GM04503 (cell line): ENCODE measurements at places on chromosomes 6 and 20.
A peak's percentile ranks its signal among the peaks of the same experiment; 100 is the strongest.

DNA sequence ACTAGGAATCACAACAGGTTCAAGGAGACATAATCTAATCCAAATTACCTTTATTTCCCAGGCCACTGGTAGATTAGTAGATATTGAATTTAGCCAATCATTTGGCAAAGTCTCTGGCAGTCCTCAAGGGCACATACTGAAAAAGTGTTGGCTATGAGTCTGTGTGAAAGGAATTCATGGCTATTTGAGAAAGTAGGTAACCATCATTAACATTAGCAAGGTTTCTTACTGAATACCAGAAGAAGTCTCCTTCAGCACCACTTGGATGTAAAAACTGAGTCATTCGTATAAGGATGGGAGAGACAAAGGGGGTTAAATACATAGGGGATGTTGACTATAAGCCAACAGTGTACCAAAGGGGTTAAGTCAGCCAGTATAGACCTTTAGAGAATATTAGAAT is 36.7 kb downstream of the AGPAT4 start:
- DNase-seq: no peak

GRCh38 chr6:53943395-53943794 is 148.6 kb downstream of the LRRC1 start:
- no peak for DNase-seq

DNA sequence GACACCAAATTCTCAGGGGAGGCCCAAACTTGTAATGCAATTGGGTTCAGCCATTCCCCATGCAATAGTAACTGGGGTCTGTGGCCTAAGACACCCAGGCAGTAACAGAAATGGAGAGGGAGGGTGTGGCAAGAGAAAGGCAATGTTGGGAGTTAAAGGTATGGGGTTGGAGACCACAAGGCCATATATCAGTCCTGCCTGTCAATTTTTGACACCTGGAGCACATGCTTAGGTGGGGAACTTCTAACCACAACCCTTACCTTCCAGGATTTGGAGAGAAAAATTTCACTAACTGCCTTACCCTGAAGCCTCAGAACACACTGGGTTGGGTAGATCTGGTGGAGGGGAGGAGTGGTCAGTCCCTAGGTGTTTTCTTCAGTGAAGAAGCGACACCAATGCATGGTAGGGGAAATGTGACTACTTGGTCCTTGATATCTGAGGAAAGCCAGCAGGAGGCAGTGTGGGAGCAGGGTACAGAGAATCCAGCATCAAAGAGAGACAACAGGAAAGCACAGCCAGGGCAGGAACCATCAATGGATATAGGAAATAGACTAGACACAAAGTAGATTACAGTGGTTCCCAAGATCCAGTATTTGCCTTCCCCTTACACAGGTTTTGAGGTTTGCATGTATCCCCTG is 6.8 kb upstream of the USP49 start:
- DNase-seq: no peak

- DNase-seq: peak; percentile 19
Observed at GRCh38 chr6:82248273-82248735, 760 bp upstream of the IBTK start.

GRCh38 chr6:12152023-12152970 is 137.9 kb upstream of the EDN1 start:
- no peak for DNase-seq

DNA sequence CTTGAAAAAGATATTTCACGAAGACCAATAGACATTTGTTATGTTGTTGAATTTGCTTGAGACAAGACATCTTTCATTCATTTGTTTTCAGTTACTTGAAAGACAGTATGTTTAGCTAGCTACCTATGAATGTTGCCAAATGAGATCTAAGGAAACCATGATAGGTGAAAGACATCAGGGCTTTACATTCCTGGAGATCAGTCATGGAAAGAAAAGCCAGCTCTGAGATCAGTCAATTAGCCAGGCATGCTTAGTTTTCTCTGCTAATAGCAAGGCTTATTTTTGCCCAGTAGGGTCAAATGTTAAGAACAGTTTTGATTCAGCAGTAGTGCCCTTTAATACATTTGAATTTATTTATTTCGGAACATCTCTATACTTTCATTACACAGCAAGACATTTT is 116.5 kb upstream of the EDN1 start:
- DNase-seq: no peak

GRCh38 chr6:17869010-17869752 is 118.3 kb downstream of the KIF13A start:
- peak; percentile 47 for DNase-seq

- DNase-seq: peak; percentile 81
Observed at GRCh38 chr6:142756215-142756630, 188.8 kb downstream of the HIVEP2 start.

GRCh38 chr20:4067600-4068261 is 52.4 kb upstream of the RNF24 start:
- peak; percentile 67 for DNase-seq

- DNase-seq: no peak
Observed at GRCh38 chr6:126804332-126805064, 314.0 kb upstream of the RSPO3 start.

GRCh38 chr6:166715065-166715464 is 88.0 kb upstream of the RPS6KA2 start:
- no peak for DNase-seq

DNA sequence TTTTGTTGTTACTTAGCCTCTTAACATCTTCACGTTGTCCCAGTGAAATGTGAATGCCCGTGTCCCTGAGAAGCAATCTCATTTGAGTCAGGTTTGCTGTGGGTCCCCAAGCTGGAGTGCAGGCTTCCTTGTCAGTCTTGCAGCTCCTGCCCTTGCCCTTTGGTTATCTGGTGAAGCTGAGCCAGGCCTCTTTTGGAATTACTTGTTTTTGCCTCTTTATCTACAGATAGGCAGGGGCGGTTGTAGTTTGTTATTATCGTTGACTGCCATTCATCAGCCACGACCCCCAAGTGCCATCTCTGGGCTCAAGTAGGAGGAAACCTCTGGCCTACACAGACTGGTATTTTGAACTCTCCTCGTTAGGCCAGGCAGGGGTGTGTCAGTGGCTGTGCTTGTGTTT is 2.2 kb downstream of the TMEM14C start:
- no peak for DNase-seq

GRCh38 chr20:2798095-2798805 is 2.2 kb downstream of the CPXM1 start:
- DNase-seq: no peak

- DNase-seq: no peak
Observed at GRCh38 chr6:132484680-132485018, 28.3 kb downstream of the STX7 start.

GRCh38 chr6:87151781-87152525 is 3.4 kb upstream of the ZNF292 start:
- peak; percentile 18 for DNase-seq

- DNase-seq: no peak
Observed at GRCh38 chr6:12537389-12537788, 179.2 kb upstream of the PHACTR1 start.

DNA sequence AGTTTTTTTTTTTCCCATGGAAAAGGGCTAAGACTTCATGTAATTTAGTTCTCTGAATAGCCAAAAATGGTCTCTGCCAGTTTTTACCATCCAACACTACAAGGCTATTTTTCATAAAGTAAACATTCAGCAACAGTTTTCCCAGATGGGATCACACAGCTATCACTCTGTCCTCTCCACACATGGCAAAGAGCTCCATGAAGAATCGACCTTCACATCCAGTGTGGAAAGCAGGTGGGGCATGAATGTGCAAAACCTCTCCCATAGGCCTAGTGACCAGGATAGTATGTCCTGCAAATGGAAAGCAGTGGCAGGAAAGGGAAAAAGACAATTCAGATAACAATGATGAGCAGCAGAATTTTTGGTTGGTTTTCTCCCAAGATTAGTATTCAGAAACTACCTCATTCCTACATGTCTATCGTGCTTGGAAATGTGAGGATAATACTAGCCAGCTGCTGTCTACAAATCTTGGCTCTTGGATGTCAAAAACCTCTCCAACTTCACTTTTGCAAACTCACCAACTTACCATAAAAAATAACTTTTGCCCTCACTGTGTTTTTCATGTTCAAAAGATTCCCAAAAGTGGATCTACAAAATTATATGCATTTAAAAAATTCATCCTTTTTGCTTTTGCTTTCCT is 159.7 kb upstream of the MCHR2 start:
- no peak for DNase-seq

DNA sequence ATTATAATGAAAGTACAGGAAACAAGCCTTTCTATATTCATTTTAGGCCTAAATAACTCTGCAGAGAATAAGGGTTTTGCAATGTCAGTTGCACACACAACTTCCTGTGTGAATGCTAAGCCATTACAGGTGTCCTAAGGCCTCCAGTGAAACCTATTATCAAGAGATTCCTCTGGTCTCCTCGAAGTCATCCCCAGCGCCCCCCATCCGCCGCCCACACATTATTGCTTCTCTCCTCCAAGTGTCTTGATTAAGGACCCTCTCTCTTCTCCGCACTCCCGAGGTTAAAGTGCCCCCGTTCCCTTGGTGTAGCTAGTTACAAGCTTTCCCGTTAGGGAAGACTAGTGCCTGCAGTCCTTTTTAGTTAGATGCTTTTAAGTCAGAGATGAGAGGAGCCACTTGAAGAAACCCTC is 1.3 kb downstream of the HIVEP2 start:
- DNase-seq: no peak

DNA sequence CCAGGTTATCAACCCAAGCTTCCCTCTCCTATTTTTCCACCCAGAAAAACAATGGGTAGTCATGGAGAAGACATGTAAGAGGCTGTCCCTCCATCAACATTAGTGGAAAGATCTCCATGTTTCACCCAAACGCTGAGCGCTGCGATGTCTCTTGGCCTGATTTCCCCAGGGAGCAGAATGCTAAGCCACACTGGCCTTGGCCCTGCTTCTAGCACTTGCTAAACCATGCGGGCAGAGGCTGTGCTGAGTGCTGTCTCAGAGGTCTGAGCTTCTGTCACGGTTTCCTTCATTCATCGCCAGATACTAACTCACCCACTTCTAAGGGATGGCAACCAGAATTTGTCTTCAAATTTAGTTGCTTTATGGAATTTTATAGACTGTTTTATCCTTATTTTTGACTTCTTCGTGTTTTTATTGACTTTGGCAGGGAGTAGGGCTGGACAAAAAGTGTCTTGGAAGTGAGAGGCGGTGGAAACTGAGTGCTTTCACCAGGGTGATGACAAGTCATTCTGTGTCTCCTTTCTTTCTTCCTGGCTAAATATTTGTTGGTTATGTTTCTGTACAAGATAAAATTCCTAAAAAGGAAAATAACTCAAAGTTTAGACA is 181.4 kb upstream of the UST start:
- DNase-seq: no peak

DNA sequence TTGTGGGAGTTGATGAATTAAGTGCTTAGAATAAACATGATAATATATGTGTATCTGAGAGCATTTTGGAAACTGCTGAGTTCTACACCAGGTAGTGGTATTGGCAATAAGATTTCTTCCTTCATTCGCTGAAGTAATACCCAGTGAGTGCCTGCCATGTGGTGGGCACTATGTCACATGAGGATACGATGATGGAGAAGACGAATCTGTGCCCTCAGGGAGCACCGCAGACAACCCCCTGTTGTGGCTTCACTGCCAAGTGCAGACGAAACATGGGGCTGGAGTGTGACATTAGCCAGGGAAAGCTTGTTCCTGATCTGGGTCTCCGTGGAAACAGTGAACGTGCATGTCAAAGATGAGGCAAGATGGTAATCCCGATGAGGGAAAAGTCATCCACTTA is 7.9 kb downstream of the ZNF76 start:
- no peak for DNase-seq

DNA sequence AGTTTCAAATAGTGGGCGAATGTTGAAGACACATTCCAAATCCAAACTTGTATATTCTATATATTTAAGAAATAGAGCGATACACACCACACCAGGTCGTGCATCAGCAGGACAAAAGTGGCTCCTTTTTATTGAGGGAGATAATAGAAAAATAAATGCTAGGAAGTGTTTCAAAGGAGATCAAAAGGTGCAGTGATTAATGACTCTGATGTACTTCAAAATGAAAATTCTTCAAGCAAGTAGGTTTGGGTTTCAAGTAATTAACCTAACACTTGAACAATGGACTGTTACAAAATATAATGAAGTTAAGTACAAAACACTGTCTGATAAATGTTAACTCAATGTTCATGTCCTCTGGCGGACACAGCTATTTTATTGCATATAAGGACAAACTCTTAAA is 185.9 kb downstream of the BTBD9 start:
- DNase-seq: no peak

GRCh38 chr6:157023958-157024357 is 246.8 kb downstream of the ARID1B start:
- DNase-seq: no peak

DNA sequence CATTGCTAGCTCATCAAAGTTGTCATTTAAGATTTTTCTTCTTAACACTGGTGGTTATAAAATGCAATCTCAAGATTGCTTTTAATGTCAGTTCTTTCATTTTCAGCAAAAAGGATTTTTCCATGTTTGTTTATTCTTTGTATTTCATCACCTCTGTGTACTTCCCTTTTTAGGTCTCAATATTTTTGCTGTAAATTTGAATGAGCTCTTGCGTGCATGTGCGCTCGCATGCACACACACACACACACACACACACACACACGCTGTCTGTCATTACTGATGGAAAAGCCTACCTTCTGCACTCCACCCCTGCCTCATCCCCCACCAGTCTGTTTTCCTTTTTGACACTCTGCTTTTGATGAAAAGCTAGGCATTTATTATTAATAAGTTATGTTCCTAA is 85.3 kb upstream of the FYN start:
- no peak for DNase-seq

DNA sequence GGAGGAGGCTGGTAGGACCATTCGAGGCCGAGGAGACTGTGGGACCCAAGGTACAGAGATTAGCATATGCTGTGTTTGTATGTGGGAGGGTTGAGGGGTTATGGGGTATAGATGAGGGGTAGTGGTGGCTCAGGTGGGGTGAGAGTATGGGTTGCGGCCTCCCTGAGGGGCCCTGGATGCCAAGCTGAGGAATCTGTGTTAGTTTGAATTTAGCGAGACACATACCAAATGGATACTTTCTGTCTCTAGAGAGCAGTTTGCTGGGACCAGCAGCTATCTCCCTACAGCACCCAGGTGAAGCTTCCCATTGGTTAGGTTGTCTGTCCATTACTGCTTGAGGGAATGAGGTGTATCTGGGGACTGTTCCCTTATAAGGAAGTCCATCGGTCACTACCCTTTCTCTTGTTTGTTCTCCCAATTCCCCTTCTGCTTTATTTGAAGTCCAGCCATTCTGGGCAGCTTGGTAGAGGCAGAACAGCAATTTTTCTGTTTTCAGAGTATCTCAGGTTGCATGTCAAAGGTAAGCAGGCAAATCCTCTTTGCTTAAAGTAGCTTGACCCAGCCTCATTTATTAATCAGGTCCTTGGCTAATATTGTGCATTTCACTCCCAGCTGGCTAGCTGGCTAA is 15.2 kb downstream of the CHMP4B start:
- no peak for DNase-seq

DNA sequence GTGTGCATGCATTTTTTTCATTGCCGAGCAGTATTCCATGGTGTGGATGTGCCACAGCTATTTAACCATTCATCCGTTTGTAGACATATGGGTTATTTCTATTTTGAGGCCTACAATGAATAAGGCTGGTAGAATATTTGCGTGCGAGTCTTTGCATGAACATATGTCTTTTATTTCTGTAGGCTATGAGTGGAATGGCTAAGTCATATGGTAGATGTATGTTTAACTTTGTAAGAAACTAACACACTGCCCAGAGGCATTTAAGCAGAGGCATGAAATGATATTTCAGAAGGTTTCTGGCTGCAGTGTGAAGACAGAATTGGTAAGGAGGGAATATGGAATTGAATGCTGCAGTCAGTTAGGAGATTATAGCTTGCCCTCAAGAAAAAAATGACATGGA is 457.4 kb upstream of the CDH4 start:
- no peak for DNase-seq

GRCh38 chr6:23465912-23466311 is 660.1 kb upstream of the NRSN1 start:
- no peak for DNase-seq
